ENCODE measurements at places on chromosomes 4 and X.

DNA sequence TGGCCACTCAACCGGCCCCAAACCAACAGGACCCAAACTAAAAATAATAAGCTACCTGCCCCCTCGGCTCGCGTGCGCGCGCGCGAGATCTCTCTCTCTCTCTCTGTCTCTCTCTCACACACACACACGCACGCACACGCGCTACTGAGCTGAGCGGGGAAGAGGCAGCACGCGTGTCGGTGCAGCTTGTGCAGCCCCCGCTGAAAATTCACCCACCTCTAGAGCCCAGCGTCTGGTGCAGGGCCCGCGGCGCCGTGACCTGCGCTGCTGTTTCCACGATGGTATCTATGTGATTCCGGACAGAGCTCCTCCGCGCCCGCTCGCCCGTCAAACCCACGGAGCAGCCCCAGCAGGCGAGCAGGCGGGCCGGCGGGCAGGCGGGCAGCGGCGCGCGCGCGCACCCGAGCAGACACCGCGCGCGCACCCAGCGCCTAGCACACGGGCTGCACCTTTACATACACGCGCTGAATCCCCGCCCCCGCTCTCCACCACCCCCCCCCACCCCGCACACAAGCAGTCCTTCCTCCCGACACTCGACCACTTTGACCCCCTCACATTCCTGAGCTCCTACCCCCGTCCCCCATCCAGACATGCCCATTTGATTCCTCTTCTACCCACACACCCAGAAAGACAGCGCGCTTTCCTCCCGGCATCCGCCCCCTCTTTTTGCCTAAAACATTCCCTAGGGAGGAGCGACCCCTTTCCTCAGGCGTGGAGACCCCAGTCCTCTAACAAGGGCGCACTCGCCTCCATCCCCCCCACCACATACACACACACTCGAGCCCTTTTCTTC lies 1.0 kb downstream of the SLITRK4 start:
- DNase-seq: peak; percentile 64

DNA sequence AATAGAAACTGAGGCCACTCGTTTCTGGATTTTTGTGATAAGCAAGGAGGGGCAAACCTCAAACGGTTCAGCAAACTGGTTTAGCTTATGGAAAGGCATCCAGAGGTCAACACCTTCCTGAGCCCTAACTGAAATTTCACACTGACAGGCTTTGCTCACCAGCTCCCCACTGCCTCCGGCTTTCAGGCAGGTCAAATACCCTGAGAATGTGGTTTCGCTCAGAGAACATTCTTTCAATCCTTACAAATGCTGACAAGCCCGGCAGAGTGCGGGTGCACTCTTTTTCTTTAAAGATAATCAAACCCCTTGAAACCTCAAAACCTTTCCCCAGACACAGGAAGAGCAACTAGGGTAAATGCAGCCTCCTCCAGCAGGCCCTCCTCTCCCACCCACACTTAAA lies 41.5 kb downstream of the CD40LG start:
- no peak for DNase-seq

DNA sequence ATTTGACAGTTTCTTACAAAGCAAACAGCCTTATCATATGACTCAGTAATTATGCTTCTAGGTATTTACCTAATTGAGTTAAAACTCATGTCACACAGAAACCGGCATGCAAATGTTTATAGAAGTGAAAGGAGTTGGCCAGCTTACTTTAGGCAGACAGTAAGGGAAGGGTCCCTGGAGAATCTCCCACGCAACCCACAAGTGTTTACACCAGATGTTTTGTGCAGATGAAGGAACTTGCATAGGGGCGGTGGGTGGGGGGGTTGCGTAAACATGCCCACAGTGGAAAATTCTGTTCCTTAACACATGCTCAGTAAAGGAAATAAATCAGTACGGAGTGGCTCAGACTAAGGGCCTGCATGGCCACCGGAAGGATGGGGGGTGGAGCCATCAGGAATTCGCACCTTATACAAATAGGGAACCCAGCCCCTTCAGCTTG lies 330.5 kb upstream of the AADAT start:
- DNase-seq: no peak

GRCh38 chrX:38754102-38754790 lies 47.0 kb upstream of the MID1IP1 start:
- peak; percentile 42 for DNase-seq

DNA sequence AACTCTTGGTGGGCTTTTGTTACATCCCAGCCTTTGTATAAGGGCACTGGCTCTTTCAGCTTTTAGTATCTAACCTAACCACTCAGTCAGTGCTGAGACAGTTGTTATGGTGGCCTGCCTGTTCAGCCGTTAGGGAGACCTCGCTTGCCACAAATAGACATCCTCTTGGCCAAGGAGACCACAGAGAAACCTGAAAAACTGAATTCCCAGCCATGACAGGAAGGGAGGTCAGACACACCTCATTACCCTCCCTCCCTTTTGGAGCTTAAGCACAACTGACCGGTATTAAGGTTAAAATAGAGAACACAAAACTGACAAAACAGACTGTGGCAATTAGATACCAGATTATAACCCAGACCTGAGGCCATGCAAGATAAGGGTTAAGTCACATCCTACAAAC lies 1639.3 kb downstream of the RPA4 start:
- DNase-seq: no peak

DNA sequence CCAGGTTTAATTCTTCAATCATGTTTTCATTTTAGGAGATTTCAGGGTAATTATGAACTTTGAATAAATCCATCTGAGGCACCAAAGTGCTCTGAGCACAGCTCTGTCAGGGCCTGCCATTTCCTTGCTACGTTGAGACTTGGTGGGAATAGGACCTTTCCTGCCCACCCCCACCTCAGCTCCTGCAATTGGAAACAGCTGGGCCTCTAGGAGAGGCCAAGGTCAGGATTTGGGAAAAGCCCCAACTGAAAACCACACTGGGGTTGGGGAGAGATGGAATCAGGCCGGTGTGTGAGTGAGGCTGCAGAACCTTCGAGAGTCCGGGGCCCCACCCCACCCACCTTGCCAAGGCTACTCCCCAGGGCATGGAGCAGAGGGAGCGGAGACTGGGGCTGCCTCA lies 212.7 kb upstream of the BCOR start:
- DNase-seq: no peak

- DNase-seq: peak; percentile 21
Observed at GRCh38 chrX:155048977-155049619, 21.8 kb downstream of the CMC4 start.

- no peak for DNase-seq
Observed at GRCh38 chr4:52595001-52595400, 64.1 kb downstream of the USP46 start.

- no peak for DNase-seq
Observed at GRCh38 chr4:185257086-185257485, 47.7 kb downstream of the SNX25 start.

DNA sequence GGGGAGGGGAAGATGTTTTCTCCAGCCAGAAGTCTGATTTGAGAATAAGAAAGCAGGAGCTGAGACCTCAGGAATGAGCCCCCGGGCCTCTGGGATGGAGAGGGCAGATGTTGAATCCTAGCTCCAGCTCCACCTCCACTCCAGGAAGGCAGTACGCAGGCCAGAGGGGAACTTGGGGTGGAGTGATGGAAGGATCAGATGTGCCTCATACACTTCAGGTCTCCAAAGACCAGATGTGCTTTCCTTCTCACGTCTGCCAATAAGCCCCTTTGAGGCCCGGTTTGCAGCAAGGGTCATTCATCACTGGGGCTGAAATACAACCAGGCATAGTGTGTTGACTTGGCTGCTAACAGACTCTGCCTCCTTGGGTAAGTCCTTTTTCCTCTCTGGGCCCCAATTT lies 28.1 kb downstream of the STARD8 start:
- no peak for DNase-seq

DNA sequence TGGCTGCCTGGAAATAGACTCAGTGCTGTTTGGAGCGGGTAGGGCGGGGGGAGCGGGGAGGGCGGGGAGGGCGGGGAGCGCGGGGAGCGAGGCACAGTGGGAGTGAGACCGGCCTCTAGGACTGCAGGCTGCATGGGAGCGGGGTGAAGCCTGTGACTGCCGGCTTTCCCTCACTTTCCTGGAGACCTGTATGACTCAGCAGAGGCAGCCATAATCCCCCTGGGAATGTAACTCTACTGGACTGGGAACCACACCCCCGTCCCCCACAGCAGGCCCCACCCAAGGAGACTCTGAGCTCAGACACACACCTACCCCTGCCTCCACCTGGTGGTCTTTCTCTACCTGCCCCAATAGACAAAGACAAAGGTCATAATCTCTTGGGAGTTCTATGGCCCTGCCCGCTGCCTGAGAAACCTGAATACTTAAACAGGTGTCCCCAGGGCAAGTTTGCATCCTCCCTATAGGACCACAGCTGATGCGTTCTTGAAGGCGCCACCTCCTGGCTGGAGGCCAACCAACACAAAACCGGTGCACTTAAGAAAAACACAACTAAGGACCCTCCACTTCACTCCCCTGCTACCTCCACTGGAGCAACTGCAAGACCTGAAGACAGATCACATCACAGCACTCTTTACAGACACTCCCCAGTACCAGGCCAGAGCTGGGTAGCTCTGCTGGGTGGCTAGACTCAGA lies 18.0 kb downstream of the HDAC8 start:
- no peak for DNase-seq

GRCh38 chrX:24025741-24026403 lies 1.1 kb downstream of the KLHL15 start:
- peak; percentile 28 for DNase-seq

GRCh38 chrX:49106930-49107329 lies 16.6 kb downstream of the GPKOW start:
- DNase-seq: no peak

GRCh38 chrX:20432048-20432447 lies 165.3 kb upstream of the RPS6KA3 start:
- DNase-seq: no peak

DNA sequence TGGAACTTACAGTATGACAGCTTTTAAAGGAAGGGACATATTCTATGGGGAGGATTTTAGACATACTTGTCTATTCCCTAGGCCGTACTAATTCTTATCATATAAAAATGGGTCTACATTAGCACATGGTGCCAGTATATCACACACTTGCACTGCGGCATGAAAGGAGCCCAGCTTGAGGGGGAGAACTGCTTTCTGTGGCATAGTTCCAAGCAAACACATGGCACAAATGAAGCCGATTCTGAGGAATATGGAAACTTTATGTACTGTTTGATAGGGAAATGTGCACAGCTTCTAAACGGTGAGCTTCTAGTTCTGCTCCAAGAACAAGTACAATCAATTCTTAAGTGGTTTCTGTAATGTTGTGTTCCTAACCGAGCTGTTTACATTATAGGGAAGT lies 675.6 kb upstream of the FTHL17 start:
- DNase-seq: no peak

DNA sequence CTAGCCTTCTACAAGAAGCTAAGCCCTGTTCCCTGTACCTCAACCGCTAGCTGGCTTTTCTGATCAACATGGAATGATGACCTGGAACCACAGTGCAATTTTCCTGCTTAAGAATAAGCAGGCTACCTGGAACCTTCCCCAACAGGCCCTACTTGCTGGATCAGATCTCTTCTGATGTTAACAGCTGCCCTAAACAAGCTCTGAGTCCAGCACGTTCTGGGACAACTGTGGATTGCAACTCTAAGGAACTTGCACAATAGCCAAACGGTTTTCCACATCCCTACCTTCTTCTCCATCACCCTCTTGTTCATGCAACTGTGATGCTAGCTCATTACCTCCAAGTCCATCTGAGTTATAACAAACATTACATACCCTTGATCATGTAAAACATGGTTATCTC lies 19.8 kb downstream of the ATP8A1 start:
- DNase-seq: no peak

DNA sequence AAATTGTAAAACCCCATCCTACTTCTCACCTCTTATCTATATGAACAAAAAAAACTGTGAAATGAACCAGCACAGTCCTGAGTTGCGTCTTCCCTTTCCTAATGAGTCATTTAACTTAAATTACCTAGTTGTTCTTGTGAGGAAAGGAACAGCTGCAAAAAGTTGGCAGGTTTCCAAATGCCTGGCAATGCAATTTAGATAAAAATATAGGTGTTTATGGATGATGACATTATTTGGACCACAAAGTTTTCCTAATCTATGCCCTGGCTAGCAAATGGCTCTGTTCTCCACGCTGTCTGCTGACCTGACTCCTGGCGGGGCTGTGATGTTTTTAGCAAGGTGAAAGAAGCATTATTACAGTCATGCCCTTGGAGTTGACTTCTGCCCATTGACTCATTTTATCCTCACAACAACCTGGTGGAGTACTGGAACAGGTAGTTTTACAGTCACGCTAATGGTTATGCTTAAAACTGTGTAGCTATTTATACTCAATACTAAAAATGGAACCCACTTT lies 29.8 kb upstream of the RELL1 start:
- no peak for DNase-seq

GRCh38 chr4:123506011-123506695 lies 109.6 kb downstream of the SPRY1 start:
- no peak for DNase-seq

DNA sequence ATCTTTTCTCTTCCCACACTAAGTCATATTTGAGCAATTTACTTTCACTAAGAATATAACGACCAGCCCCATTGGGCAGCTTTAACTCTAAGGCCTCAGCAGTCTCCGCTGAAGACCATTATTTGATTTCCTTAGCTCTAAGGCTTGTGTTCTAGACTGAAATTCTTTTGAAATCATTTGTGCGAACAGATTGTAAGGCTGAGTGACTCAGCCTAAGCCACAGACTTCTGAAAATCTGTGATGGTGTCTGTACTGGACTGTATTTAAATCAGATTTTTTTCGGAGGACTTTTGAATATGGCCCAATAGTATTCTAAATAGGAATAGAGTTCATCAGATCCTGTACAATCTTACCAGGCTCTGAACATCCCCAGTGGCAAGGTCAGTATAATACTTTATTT lies 150.3 kb upstream of the TECRL start:
- no peak for DNase-seq

- no peak for DNase-seq
Observed at GRCh38 chr4:110639207-110640090, 16.6 kb upstream of the PITX2 start.

DNA sequence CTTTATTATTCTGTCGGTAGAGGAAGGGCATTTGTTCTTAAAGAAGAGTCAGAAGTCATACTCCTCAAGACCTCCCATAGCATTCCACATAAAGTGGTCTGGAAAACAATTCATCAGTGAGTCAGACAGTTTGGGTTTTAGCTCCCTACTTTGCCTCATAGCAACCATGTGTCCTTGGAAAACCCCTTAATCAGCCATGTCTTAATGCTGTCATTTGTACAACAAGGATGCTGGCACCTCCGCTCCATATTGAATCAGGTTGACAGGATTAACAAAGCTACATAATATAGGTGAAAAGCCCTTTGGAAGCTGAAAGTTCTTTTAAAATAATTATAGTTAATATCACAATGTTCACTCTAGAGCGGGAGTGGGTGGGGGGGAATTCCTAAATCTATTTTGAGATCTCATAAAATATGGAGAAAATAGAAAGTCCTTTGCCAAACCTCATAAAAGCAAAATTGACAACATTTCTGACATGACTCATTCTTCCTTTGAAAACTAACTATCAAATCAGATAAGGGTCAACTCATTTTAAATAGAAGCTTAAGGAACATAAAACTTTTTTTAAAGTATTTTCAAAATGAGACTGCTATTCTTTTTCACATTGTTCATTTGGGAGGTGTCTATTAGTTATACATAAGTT lies 37.3 kb upstream of the GUCY1A1 start:
- no peak for DNase-seq

- DNase-seq: no peak
Observed at GRCh38 chr4:36189511-36190226, 54.6 kb downstream of the ARAP2 start.
